Suppressor macrophage (primary cell): ENCODE measurements at places on chromosomes 16 and 17.

DNA sequence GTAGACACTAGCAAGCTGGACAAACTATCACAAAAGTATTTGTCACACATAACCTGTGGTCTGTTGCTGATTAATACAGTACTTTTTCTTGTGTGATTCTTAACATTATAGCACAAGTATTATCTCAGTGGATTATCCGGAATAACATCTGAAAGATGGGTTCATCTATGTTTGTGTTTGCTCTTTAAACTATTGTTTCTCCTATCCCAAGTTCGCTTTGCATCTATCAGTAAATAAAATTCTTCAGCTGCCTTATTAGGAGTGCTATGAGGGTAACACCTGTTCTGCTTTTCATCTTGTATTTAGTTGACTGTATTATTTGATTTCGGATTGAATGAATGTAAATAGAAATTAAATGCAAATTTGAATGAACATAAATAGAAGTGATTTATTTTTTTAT, 14.5 kb downstream of the RNFT1 start:
- DNase-seq = no peak

- DNase-seq = no peak
Measured at GRCh38 chr17:74773871-74774286, 2.3 kb downstream of the NAT9 start.

- DNase-seq = no peak
Measured at GRCh38 chr16:68909099-68909733, 65.9 kb downstream of the TANGO6 start.

DNA sequence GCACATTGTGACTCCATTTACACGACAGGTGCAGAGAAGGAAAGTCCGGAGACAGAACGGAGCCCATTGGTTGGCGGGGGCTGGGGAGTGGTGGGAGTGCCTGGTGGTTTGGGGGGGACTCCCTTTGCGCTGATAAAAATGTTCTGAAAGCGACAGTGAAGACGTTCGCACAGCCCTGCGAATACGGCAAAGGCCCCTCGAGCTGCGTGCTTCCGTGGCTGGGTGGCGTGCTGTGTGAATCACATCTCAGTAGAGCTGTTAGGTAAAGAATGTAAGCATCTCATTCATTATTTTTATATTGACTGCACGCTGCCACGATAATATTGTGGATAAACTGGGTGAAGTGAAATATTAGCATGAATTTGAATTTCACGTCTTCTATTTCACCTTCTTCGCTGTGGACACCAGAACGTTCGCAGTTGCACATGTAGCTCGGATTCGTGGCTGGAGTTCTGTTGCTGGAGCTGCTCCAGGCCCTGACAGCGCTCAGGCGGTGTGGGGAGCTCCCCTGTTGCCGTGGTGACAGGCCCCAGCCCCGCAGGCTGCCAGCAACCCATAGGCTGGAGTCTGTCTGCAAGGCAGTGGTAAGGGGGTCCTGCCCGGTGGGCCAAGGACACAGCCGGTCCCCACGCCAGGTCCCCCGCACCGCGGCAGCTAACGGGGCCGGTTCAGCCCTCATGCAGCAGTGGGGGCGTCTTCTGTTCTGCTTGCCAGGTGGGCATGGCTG, 44.6 kb downstream of the SOX8 start:
- no peak for DNase-seq

- no peak for DNase-seq
Measured at GRCh38 chr17:43033948-43034881, 9.2 kb downstream of the RND2 start.

- no peak for DNase-seq
Measured at GRCh38 chr16:31248344-31248743, 11.4 kb upstream of the ITGAM start.

DNA sequence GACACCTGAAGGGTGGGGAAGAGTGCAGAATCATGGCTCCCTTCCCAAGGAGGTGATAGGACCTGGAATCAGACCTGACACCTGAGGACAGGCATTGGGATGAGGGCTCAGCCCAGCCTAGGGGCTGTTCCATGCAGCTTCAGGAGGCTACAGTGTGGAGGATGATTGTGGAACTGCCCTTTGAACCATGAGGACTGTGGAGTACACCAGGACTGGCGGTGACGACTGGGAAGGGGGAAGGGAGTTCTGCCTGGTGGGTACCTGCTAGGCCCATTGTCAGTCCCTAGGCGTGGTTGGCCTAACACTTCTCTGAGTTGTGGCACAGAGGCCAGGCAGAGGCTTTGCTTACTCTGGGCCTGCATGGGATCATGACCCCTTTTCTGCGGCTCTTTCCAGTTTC, 76.1 kb downstream of the MPRIP start:
- DNase-seq = no peak
